ENCODE measurements at places on chromosomes 7 and 10.

DNA sequence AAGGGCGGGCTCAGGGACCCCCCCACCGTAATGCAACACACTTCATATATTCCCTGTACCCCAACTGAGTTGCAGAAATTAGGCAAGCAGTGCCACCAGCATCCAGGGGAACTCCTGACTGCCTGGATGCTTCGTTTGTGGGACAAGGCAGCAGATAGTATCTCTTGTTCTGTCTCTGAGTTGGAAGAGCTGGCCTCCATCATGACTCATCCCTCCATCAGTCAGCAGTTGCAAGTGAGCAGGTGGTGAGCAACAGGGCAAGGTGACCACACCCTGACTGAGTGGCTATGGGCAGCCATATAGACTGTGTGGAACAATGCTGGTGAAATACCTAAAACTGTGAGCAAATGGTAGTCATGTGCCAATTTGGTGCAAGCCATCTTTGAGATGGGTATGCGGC lies 22.8 kb upstream of the ADAMTS14 start:
- DNase-seq: peak; percentile 33

DNA sequence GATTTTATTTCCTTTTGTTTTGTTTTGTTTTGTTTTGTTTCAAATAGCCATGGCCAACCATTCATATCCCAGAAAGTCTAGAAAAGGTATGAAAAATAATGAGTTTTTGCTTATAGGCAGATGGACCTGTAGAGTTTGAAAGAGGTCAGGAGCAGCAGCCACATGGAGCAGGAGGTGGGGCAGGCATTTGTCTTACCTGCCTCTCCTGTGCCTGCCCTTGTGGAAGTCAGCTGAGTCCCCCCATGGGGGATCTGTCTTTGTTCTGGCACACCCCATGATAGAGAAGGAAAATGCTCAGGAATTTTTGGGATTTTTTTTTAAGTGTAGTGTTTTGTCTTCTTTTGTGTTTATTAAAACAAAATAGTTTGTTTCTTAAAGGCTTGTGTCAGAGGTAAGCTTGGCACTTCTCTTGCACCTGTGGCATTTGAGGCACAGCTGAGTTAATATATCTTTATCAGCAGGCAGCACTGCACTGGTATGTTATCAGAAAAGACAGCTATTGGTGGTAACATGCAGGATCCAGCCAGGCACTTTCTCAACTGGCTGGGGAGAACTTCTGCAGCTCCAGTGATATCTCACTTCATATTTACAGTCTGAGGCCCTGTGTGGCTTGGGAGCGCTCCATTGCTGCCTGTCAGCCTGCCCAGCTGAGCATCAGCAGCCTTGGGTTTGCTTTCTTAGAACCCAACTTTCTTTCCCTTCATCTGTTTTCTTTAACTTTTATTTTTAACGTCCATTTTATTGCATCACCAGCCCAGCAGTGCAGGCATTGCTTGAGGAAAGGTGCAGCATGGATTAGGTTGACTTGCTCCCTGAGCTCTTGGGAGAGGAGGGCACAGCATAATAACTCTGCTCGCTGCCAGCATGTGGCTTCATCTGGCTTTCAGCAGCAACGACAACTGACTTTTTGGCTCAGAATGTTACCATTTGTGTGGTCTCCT lies 44.4 kb downstream of the LRRC4 start:
- DNase-seq: no peak

GRCh38 chr10:129936266-129936922 lies 27.7 kb downstream of the EBF3 start:
- no peak for DNase-seq

GRCh38 chr7:115227473-115228235 lies 305.8 kb downstream of the MDFIC start:
- DNase-seq: no peak

DNA sequence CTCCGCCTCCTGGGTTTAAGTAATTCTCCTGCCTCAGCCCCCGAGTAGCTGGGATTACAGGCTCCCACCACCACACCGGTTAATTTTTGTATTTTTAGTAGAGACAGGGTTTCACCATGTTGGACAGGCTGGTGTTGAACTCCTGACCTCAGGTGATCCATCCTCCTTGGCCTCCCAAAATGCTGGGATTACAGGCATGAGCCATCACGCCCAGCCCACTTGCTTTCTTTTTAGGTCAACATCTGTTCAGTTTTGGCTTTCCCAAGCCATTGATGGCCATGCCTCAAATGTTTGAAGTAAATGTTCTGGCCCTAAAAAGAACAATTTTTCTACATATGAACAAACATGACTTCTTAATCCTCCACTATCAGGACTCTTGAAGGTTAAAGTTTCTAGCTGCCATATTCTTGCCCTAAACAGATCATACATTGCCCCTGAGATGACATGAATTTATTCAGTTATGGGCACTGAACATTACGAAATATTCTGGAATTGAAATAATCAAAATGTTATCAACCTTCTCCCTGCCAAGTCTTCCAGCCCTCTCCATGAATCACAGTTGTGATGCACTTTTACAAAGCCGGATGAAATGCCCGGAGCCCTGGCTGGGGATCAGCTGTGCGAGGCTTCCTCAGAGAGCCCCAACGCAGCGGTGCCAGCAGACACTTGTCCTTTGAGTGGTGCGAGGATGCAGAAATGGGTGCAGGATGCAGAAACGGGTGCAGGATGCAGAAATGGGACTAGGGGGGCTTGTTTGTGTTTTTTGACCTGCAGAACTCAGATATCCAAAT lies 2.9 kb downstream of the MRLN start:
- DNase-seq: no peak

GRCh38 chr10:1716839-1717238 lies 20.5 kb downstream of the ADARB2 start:
- DNase-seq: no peak

DNA sequence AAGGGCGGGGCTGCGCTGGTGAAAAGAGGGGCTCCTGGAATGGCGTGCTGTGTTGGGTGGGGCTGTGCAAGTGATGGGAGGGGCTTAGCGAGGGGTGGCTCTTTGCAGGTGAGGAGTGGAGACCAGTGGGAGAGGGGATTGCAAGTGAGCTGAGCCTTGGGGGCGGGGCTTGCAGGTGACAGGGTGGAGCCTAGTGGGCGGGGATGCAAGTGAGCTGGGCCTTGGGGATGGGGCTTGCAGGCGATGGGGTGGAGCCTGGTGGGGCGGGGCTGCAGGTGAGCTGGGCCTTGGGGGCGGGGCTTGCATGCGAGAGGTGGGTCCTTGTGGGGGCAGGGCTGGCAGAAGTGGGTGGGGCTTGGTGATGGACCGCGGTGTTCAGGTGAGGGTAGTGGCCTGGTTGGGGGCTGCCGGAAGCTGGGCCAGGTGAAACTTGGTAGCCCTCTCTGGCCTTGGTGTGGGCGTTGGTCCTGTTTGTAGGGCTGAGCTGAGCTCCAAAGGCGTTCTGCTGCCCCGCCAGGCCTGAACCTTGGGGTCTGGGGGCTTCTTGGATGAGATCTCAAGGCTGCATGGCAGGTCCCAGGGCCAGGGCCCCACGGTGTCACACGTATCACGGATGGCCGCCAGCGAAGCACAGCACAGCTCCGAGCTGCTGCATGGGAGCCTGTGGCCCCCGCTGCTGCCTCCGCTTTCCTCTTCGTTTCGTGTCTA lies 743 bp upstream of the PITRM1 start:
- peak; percentile 90 for DNase-seq

DNA sequence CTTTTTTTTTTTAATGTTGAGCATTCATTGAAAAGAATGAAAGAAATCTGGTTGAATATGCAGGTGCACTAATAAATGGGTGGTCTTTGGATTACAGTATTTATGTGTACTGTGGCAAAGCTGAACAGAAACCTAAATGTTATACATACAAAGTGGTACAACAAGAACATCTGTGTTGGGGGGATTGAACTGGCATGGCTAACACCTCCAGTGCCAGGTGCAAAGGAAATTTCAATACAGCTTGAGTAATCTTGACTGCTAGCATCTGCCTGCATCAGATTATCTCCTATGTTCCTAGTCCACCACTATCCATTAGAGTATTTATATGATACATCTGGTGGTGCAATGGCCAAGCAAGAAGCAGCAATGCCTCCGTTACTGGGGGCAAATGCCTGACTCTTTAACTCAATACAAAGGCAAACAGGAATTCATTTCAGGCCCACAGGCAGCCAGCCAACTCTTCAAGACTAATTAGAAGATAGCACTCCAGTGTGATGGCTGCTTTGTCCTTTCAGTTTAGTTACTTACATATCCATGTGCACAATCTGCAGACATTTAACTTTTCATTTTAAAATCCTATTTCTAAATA lies 220.5 kb upstream of the ETV1 start:
- no peak for DNase-seq

- DNase-seq: no peak
Measured at GRCh38 chr10:77861366-77861765, 65.2 kb downstream of the DLG5 start.

- DNase-seq: no peak
Measured at GRCh38 chr10:96719200-96719599, 1.1 kb downstream of the PIK3AP1 start.

DNA sequence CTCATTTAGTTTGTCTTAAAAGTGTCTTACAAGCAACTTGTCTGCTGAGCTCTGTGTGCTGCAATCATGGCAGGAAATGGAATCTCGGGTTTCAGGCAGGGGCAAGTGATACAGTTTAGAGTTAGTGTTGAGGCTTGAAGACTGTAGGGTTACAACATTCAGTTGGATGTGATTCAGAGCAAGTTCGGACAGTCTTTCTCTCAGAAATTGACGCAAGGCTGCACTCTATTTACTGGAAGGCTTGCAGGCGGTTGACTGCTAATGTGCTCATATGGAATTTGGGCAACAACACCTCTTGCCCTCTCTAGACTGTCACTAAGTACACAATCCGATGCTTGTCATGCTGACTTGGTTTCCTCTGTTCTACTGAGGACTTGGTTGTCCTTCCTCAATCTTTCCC lies 161.7 kb upstream of the BMPER start:
- DNase-seq: no peak

DNA sequence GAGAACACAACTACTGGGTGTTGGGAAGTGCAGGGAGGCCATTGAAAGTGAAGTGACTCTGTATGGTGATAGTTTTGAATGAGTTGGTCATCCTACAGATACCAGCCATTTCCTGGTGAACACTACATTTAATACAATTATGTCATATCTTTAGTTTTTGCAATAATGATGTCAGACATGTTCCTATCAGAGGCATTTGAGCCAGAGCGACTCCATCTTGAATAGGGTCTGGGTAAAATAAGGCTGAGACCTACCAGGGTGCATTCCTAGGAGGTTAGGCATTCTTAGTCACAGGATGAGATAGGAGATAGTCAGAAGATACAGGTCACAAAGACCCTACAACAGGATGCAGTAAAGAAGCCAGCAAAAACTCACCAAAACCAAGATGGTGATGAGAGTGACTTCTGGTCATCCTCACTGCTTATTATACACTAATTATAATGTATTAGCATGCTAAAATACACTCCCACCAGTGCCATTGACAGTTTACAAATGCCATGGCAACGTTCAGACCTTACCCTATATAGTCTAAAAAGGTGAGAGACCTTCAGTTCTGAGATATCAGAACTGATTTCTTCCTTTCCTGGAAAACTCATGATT lies 28.2 kb downstream of the ADK start:
- DNase-seq: no peak

DNA sequence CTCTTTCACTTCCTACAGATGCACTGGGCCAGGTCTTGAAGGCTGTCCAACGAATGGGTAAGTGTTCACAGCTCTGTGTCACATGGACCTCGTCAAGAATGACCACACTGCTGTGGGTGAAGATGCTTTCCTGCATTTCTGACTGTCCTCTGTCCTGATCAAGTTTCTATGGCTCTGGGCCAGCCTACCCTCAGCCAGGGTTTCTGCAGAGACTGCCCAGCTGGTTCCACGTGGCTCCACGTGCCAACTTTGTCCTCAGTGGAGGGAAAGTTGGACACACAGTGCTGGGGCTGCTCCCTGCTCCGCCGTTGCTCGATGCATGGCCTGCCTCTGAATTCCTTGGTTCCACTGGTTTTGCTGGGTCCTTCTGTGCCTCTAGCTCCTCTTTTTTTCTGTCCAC lies 152.3 kb downstream of the EGFR start:
- DNase-seq: no peak

GRCh38 chr10:132366499-132366898 lies 30.5 kb upstream of the PWWP2B start:
- no peak for DNase-seq

- no peak for DNase-seq
Measured at GRCh38 chr10:53357587-53357986, 585.0 kb upstream of the MBL2 start.

GRCh38 chr10:113053881-113054280 lies 103.8 kb downstream of the TCF7L2 start:
- no peak for DNase-seq

DNA sequence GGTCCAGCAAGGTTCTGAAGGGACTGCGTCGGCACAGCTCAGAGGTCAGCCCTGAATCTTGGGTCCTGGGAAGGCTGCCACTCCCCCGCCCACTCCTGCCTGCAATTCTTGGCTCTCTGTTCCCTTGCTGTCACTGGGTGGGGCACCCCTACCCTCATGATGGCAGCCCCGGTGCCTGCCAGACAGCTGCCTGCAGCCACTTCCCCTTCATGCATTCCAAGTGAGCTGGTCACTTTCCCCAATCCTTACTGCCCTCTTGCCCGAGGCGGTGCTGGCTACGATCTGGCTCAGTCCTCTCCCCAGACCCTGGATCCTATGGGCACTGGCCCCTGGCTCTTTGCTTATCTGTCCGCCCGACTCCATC lies 14.2 kb downstream of the MYL10 start:
- no peak for DNase-seq

GRCh38 chr7:1972744-1973143 lies 260.0 kb downstream of the MAD1L1 start:
- no peak for DNase-seq

- no peak for DNase-seq
Measured at GRCh38 chr10:44607116-44607515, 222.2 kb upstream of the CXCL12 start.

- DNase-seq: no peak
Measured at GRCh38 chr7:41287559-41288335, 415.1 kb downstream of the INHBA start.

DNA sequence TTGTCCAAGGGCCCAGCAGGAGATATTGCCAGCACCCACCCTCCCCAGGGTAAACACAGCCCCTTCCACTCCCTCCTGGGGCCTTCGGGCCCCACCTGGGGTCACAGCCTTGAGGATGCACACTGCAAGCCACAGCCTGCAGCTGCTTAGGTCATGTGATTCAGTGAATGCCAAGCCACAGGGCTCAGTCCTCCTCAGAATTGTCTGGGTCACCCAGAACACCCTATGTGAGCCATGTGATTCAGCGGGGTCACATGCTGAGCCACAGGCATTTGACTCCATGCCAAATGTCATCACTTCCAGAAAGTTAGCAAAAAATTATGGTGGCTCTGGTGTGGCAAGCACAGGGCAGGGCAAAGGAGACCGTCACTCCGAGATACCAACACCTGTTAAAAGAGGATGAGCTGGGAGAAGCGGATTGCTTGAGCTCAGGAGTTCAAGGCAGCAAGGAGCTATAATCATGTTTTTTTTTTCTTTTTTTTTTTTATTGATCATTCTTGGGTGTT lies 17.2 kb upstream of the PSAP start:
- DNase-seq: peak; percentile 80
